Hindlimb muscle (tissue), 1 donor: ENCODE measurements at places on chromosomes 16 and 17.

DNA sequence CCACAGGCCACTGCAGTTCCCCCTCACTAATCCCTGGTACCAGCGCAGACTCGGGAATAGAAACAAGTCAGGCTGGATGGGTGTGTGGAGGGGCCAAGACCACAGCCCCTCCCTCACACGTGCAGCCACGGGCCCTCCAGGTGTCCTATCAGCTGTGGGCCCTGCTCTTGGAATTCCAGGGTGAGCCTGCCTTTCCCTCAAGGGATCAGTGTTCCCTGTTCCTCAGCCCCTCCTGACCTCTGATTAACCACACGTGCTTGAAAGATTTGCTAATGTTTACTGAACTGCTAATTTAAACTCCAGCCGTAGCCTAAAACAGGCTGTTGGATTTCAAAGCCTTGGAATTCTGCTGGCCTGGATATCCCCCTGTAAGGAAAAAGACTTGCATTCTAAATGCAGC lies 146.4 kb downstream of the SOCS1 start:
- no peak for DNase-seq

- no peak for DNase-seq
Measured at GRCh38 chr17:41975099-41976083, 8.8 kb downstream of the CNP start.

- no peak for DNase-seq
Measured at GRCh38 chr16:29192329-29193247, 207.7 kb downstream of the LAT start.

DNA sequence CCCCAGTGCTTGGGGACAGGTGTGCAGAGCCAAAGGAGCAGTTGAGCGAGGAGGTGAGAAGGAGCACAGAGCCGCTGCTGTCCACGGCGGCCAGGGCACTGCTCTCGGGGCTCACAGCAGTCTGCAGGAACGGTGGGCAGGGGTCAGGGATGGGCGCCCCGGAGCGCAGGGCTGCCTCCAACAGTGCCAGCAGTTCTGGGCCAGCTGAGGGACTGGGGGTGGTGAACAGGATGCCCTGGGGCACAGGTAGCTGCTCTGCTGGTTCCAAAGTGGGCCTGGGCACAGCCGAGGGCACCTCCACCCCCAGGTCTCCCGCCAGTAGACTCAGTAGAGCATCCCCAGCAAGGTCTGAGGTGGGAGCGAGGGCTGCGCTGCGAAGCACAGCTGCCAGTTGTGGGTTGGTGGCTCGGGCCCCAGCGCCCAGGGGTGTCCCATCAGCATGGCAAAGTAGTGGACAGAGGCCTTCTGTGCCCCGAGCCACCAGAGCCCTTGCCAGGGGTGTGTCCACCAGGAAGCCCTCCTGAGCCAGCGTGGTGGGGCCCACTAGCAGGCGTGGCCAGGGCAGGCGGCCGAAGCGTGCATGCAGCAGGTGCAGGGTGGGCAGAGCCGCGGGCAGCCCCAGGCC lies 1.9 kb downstream of the GGT6 start:
- no peak for DNase-seq

DNA sequence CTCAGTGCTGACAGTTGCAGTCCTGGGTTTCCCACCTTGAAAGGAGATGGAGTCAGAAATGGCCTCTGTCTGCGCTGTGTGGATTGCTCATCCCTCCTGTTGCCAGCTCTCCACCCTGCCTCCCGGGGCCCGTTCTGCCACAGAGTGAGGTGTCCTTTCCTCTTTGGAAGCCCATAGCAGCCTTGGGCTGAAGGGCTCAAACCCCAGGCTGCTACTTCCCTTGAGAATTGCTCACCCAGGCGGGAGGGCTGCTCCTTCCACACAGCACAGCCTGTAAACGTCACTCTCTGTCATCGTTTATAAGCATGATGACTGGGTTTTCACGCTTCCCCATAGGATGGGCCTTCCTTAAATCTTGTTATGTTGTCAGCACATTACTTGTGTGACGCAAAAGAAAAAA lies 62.7 kb downstream of the FOXK2 start:
- no peak for DNase-seq

DNA sequence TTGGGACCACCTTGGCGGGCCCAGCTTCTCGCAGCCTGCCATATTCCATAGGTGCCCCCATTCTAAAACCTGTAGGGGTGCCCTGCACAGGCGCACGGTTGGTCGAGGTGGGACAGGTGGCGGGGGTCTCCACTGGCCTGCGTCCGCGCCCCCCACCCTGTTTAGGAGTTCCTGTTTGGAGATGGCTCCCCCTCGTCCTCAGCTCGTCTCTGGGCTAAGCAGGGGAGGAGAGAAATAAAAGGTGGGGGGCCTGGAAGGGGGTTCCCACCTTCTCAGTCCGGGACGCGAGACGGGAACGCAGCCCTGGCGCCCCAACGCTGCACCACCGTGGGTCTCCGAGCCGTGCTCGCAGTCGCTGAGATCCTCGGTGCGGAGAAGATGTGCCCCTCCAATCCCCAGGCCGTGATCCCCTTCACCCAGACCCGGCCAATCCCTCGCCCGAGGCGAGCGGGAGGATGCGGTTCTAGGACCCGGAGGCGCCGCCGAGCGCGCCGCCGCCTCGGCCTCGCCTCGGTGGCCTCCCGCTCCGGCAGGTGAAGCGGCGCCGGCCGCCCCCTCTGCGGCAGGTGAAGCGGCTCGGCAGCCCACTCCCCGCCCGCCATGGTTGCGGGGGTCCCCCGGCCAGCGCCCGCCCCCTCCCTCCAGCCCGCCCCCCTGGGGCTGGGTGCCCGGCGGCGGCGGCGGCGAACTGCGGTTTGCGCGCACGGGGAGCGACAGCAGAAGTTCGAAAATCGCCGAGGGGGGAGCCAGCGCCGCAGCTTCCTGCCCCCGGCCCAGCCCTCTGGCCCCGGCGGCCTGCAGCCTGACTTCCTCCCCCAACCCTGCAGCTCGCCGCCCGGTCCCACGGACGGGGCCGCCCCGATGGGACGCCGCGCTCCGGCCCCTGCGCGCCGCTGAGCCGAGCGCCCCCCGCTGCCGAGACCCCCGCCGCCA lies at the start of gene FMNL1:
Gene FMNL1 (plus strand): TSS at position 805 of the 933 bp plus-strand sequence. CDS start 240 bp downstream, outside the sequence.
- no peak for DNase-seq
